ENCODE measurements at places on chromosomes 5 and 9.

- no peak for DNase-seq
Observed at GRCh38 chr9:38129366-38129765, 60.3 kb upstream of the SHB start.

DNA sequence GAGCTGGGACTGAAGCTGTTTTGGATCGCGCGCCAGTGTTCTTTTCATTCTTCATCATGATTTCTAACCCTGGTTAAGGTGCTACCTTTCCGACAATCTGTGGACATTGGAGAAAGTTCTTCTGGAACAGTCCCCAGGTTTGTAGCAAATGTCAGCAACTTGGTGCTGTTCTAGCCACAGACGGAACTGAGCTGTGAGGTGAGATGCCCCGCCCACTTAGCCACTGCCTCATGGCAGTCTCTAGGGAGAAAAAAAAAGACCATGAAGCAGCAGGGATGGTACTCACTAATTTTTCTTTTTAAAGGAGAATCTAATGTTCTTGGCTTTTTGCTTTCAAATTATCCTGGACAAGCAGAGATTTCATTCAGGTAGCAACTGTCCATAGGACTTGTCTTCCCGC is 72.1 kb upstream of the STK32A start:
- DNase-seq: no peak

GRCh38 chr5:16616536-16617273 is at the start of gene RETREG1:
TSS of gene RETREG1 (minus strand) at chr5:16616997. CDS start at chr5:16616971, 26 bp downstream.
- peak; percentile 57 for DNase-seq

- no peak for DNase-seq
Observed at GRCh38 chr5:35047785-35048404, at the start of gene AGXT2. TSS of gene AGXT2 (minus strand) at chr5:35047949. CDS start at chr5:35047892, 57 bp downstream.

- DNase-seq: peak; percentile 18
Observed at GRCh38 chr9:28234894-28235277, 661.6 kb upstream of the C9orf72 start.

- DNase-seq: peak; percentile 19
Observed at GRCh38 chr9:22522206-22522740, 75.6 kb downstream of the DMRTA1 start.

GRCh38 chr5:90855296-90856010 is 296.9 kb downstream of the ADGRV1 start:
- DNase-seq: no peak

Measured in right hindlimb (tissue), 1 donor.